ENCODE measurements at places on chromosomes 1 and 21.

- no peak for DNase-seq
Observed at GRCh38 chr1:204255225-204255624, 41.4 kb upstream of the GOLT1A start.

DNA sequence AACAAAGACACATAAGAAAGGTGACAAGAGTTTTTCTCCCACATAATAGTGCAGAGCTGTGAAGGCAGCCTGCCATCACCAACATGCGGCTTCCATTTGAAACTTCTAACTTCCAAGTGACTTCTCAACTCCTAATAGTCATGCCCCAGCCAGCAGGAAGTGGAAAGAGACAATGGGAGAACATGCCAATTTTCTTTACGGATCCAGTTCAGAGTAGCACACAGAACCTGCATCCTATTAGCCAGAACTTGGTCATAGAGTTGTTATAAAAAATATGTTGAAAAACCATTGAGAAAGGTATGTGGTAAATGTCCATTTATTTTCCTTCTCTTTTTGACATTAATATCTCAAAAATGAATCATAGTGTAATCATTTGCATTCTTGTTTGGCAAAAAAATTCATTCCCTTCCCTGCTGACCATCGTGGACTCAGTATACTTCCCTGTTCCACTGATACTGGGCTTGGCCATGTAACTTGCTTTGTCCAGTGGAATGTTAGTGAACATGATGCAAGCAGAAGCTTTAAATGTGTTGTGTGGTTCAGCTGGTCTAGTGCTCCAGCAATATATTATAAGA, 197.4 kb downstream of the SEC16B start:
- no peak for DNase-seq

DNA sequence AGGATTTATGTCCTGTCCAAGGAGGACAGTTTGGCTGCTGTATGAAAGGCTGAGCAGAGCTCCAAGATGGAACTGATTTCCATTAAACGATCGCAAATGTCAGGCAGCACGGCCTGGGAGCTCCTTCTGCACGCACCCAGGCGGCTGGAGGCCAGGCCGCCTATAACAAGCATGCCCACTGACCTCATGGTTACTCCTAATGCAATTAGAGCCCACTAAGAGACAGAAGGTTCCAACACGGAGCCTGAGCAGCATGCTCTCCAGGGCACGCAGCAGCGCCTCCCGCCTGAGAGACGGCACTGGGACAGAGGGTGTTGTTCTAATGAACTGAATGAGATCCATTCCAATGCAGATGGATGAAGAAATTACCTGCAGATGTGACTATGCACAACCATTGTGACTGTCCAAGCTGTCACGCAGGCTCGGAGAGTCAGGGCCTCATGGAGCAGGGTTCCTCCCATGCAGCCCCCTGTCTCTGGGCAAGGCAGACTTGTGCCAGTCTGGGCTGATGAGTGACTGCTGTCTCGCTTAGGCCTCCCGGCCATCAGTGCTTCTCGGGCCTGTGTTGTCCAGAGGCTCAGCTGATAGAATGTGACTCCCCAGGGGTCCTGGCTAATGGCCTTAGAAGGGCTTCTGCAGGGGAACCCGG, 25.2 kb upstream of the CDCA8 start:
- no peak for DNase-seq

DNA sequence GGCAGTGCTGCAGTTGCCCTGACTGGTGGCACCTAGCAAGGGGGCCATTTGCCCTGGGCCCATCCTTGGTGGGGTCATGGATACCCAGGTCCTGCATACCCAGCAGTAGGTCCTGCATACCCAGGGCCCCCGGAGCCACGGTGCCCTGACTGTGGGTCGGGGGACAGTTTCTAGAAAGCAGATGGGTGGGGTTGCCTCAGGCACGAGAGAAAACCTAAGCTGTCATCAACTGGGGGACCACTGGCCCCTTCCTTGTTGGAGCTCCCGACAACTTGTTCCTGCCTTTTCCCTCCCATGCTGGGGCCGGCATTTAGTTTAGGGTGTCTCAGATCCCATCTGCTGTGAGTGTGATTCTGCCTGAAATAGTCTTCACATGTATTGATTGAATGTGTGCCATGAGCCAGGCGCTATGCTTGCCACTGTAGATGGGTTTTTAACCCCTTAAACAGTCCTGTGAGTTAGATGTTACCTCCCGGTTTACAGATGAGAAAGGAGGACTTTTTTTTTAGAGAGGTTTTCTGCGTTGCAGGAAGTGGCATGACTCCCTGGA, 15.6 kb downstream of the SPSB1 start:
- DNase-seq: no peak

DNA sequence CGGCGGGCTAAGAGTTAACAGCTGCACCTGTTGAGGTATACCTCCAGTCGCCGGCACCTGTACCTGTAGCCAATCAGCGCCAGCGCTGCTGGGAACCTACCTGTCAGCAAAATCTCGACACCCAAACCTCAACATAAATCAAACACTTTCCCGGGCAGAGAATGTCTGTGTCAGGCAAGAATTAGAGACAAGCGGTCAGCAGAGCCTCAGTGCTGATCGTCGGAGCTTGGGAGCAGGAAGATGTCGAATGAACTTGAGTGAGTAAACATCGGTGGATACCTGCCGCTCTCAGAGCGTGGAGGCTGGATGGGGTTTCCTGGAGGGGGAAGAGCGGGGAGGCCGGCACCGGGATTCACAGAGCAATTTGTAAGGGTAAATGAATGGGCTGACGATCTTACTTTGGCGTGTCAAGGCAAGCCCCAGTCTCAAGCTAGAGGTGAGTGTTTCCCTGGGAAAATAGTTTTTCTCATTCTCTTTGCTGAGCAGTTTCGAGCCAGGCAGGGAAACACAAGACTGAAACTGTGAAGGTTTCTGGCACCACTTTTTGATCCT, at the start of gene GRHL3:
Gene GRHL3 (plus strand): TSS at position 46 of the 552 bp plus-strand sequence. CDS start 195 bp downstream, at position 241.
- no peak for DNase-seq

GRCh38 chr21:35319684-35320283, 270.7 kb upstream of the RUNX1 start:
- no peak for DNase-seq

DNA sequence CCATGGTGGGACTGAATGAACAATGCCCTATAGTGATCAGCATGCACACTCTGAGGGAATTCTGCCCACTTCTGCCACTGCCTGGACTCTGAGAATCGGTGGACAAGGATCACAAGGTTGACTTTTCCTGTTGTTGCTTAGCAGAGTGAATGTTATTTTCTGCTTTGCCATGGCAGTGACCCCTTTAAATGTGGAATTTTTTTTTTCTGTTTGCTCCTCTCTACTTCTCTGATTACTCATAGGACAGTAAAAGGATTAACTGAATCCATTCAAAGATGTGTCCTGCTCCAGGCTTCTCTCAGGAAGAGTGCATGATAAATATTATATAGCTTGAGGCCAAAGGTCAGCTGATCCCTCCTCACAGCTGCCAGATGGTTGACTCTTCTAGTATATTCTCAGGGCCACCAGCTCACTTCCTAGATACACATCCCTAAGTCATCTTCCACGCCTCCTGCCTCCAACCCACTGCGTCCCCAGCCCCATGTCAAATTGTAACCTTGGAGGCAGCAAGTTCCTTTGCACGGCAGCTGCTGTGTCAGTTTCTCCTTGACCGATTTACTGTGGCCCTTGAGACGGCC, 74.0 kb upstream of the RALGPS2 start:
- no peak for DNase-seq

DNA sequence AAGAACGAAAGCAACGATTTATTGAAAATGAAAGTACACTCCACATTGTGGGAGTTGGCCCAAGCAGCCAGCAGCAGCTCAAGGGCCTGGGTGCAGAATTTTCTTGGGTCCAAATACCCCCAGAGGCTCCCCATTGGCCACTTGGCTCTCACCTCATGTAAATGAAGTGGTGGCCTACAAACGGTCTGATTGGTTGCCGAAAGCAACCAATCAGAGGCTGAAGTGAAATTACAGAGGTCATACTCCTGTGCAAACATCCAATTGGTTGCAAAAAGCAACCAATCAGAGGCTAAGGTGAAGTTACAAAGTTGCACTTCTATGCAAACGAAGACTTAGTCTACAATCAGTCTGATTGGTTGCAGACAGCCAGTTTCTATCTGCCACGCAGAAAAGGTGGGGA, 31.9 kb downstream of the FAM163A start:
- no peak for DNase-seq

- DNase-seq: no peak
Observed at GRCh38 chr1:234701737-234702341, 91.9 kb upstream of the IRF2BP2 start.

GRCh38 chr1:200991097-200991614, 32.4 kb downstream of the KIF21B start:
- DNase-seq: no peak

GRCh38 chr1:2391931-2392509, 379 bp downstream of the RER1 start:
- no peak for DNase-seq

DNA sequence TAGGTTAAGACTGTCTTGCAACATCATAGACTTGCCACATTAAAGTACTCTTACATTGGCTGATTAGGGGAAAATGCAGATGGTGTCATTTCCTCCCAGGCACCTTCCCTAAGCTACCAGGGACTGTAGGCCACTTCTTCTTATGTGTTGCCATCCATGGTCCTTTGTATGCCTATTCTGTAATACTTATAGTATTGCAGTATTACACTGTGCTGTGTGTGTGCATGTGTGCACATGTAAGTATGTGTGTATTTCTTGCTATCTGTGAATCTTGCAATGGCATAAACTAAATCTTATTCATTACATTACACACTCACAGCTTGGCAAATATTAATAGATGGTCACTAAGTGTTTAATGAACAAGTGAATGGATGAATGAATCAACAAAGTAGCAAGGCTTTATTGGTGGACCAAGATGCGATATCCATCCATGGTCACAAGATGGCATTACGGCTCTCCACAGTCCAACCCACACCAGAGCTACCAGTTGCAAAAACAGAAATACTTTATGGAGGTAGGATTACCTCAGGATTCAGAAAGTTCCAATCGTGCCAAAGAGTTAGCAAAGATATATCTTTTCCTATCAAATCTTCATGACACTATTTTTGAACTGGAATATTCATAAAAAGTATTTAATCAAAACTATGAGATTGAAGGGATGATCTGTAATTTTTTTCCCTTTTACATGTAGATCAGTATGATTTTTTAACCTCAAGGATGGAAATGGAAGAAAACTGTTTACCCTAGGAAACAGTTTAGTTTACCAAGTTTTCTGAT, 160.2 kb downstream of the DENND1B start:
- DNase-seq: no peak
